ENCODE measurements at places on chromosomes 3 and 15.

GRCh38 chr15:47496343-47497185, 220.7 kb upstream of the SEMA6D start:
- DNase-seq, result no peak

DNA sequence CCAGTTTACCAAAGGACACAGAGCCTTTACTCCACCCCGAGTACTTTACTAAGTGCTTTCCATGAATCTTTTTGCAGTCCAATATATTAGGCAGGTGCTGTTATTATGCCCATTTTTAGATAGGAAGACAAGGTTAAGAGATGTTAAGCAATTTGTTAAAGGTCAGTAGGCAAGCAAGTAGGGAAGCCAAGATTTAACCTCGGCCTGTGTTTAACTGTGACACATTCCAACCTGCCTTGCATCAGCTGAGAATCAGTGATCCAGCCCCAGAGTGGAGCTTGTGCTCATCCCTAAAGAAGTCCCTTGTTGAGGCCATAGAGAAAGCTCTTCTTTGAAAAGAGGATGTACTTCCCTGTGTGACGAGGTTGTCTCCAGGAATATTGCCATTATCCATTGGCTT, 51.3 kb upstream of the C15orf61 start:
- no peak for DNase-seq

GRCh38 chr3:150762662-150763121, 277 bp downstream of the SIAH2 start:
- no peak for DNase-seq

GRCh38 chr15:94793207-94793606, 561.8 kb downstream of the MCTP2 start:
- DNase-seq, result no peak

- no peak for DNase-seq
Measured at GRCh38 chr15:38324939-38325647, 72.5 kb downstream of the SPRED1 start.

GRCh38 chr3:45002139-45002660, 23.9 kb upstream of the CLEC3B start:
- no peak for DNase-seq

- DNase-seq, result no peak
Measured at GRCh38 chr15:45855907-45856579, 221.2 kb downstream of the SQOR start.

DNA sequence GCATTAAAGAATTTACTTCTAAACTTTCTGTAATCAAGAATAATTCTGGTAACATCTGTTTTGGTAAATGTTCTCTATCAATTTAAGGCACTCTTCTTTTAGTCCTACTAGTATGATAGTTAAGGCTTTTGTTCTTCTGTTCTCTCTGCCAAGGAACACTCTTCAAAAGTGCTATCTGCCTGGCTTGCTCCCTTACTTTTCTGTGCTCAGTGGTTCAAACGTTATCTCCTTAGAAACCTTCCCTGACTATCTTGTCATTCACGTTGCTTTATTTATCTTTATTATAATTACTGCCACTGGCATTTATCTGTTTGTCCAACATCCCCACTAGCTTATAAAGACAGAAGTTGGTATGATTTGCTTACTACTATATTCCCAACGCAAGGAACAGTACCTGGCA, 59.2 kb downstream of the RFX7 start:
- no peak for DNase-seq

DNA sequence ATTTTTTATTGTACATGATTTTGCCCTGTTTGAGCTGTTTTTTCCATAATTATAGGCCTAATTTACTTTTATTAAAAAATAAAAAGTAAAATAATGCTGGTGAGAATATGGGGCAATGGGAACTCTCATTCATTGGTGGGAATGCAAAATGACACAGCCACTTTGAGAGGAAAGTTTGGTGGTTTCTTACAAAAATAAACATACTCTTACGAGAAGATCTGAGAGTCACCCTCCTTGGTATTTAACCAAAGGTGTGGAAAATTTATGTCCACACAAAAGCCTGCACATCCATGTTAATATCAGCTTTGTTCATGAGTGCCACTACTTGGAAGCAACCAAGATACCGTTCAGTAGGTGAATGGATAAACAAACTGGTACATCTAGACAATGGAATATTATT, 9.8 kb downstream of the MUC13 start:
- DNase-seq, result no peak

DNA sequence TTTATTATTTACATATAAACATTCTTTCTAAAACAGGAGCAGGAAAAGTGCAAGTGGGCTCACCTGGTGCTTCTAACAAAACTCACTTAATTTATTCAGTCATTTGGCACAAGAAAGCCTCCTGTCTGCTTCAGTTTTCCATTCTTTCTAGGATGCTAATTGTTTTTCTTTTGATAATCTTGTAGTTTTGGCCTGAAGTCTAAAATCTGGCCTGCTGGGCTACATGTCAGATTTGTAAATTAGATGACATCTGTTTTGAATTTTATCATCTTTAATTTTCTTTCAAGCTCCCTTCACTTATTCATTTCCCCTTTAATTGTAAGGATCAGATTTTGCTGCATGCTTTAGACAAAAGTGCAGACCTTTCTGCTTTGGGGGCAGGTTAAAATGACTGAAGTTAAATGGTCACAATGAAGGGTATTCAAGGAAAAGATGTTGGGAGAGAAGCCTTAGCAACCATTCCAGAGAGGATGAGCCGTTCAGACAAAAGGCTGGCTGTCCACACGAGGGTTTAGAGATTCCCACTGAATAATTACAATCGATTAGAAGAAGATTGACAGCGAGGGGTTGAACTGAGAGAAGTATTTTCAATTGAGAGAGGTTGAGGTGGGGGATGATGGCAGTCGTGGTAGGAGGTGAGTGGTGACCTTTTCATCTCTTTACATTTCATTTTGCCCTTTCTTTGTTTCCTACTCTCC, 59.9 kb upstream of the PTX3 start:
- no peak for DNase-seq
